ENCODE measurements at places on chromosomes 3 and 15.
A peak's percentile ranks its signal among the peaks of the same experiment; 100 is the strongest.

GRCh38 chr15:81485806-81486205, 111.8 kb upstream of the TMC3 start:
- no peak for ATAC-seq

- ATAC-seq: peak; percentile 84
Observed at GRCh38 chr15:41790756-41791546, 16.7 kb downstream of the MAPKBP1 start.

DNA sequence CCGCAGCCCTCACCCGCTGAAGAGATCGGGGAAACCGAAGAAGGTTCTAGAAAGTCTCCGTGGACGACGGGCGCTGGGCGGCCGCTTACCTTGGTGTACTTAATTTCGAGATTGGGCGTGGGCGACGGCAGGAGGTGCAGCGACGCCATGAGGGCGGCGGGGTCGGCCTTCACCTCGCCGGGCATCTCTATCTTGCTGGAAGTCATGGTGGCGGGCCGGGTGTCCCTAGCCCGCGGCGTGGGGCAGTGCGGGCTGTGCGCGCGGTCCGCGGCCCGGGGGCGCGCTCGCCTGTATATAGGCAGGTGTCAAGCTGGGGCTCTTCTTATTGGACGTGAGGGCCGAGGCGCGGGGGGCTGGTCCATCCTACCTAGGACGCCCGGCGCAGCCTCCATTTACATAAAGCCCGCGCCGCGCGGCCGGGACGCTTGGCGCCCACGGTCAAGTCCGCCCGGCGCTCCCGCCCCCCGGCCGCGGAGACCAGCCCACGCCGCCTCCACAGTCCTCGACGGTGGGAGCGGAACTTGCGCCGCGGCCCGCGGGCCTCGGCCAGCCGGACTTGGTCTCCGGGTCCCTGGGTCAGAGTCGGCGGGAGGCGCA, at the start of gene ALDH1A2:
ALDH1A2 (minus strand) TSS at position 267 of the 597 bp plus-strand sequence; CDS start at position 206, 61 bp downstream.
- no peak for ATAC-seq

- no peak for ATAC-seq
Observed at GRCh38 chr3:117126946-117127546, 417.5 kb downstream of the TUSC7 start.

DNA sequence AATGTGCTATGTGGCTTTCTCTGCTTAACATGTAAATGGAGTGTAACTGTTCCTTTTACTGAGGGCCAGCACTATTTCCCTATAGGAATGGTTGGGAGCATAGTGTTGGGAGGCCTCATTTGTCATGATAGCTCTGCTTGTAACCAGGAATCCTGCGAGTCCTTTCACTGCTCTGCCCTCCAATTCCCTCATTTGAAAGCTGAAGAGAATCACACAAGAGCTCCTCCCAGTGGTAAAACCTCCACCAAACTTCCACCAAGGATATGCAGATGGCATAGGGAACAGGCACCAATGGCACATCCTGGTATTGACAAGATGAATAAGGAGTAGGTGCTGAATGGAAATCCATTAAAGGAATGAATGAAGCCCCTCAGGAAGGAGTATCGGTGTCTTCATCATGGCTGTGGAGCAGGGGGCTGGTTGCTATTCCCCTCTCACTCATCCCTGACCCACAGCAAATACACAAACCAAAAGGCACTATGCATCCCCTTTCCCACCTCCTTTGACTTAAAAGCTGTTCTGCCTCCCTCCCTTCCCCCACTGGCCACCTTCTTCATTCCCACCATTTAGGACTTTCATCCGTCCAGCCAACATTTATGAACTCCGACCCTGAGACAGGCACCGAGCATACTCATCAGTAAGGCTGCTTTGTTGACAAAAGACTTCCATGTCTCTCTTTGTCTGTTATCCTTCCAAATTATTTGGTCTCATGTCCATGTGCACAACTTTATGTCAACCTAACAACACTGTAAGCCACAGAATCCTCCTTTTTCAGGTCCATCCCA, 560.8 kb downstream of the FOXP1 start:
- ATAC-seq: no peak

- ATAC-seq: no peak
Observed at GRCh38 chr15:58923696-58924300, 9.7 kb downstream of the SLTM start.

All from stimulated activated memory B cell treated with anti-CD40 and anti-IgM and Interleukin-4, amounts not matched to agents 10 μg/mL and 1 μg/mL and 100 μg/mL, for 72 hours (primary cell).